ENCODE measurements at places on chromosomes 11 and 22.

DNA sequence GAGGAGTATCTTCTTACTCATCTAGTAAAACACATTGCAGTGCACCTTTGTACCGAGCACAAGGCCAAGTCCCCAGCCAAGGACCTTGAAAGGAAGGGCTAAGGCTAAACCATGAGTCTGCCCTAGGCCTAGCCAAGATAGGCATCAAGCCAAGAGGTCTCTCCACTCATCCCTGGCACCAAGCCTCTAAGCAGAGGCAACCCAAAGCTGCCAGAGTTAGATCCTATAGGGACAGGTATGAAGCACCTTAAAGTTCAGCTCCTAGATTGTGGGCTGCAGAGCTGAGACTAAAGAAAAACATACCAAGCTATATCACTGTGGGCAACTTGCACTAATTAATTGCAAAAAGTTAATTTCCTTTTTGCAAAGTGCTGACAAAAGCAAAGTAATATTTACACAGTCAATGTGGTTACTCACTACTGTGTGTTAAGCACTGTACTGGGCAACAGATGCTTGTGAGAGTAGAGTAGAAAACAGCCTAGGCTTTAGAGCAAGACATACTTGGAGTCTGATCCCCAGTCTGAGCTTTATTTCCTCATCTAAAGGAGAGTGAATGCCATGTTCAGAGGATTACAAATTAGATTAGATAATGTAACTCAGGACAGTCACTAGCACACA, 7.2 kb downstream of the COA4 start:
- peak; percentile 7 for DNase-seq

DNA sequence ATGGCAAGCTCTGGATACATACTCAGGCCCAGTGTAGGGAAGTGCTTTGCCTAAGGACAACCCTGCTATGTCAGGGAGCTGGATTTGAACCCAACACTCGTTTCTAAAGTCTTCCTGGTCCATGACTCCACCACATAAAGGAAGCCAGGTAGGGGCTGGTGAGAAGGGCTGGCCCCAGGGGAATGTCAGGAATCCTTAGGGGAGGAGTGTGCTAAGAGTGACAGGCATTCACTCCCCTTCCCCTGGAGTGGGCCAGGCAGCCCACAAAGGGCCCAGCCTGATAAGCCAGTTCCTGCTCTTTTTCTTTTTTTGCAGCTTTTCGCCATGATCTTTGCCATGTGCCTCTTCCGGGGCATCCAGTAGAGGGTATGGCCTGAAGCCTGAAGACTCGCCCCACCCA, 21.9 kb downstream of the TP53I11 start:
- DNase-seq, result no peak

GRCh38 chr11:119433358-119433725, 10.4 kb upstream of the THY1 start:
- DNase-seq, result no peak

- DNase-seq, result peak; percentile 71
Observed at GRCh38 chr11:125923012-125923579, 18.8 kb downstream of the DDX25 start.

- DNase-seq, result no peak
Observed at GRCh38 chr11:116642902-116643301, 129.9 kb downstream of the BUD13 start.

DNA sequence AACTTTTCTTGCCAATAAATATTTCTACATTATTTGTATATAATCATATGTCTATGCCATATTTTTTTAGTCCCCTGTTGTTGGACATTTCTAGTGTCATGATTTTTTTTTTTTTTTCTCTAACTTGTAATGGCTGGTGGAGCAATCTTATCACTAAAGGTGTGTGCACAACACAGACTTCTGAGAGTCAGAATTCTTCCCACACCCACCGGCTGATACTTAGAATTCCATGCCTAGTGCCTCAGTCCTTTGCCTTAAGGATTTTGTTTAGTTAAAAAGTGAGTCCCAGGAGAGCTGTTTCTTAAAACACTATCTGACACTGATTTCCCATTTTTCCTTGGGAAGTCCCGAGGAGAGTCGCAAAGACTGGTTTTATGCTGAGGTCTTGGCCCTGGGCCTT, 87.7 kb upstream of the BARX2 start:
- no peak for DNase-seq

GRCh38 chr11:131465746-131466145, 95.3 kb downstream of the NTM start:
- DNase-seq, result no peak

- DNase-seq, result no peak
Observed at GRCh38 chr11:57585301-57585700, 12.2 kb upstream of the SERPING1 start.

- no peak for DNase-seq
Observed at GRCh38 chr22:26199665-26200064, 30.4 kb downstream of the SEZ6L start.

DNA sequence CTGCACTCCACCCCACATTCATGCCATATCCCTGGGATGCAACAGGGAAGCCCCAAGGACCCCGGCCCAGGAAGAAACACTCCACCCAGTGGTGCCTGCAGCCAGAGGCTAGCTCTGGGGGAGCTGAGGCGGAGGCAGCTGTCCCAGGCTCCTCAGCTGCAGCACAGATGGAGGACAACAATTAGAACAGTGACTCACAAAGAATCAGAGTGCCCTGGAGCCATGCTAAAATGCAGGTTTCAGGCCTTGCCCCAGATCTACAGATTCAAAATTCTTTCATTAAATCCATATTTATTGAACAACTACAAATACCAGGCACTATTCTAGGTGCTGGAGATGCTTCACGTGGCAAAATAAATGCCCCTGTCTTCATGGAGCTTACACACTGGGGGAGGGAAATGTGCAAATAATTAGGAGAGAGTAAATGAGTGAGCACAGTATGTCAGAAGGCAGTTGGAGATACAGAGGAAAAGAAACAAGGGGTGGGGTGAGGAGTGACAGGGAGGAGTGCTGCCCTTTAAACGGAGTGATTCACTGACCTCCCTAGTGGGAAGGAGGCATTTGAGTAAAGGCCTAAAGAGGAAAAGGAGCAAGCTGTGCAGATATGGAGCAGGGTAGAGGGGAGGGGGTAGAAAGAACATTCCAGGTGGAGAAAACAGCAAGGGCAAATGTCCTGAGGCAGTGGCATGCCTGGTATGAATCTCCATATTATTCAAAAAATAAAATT, 73.3 kb upstream of the CSNK2A3 start:
- DNase-seq, result no peak

- peak; percentile 81 for DNase-seq
Observed at GRCh38 chr11:59102259-59102765, 4.7 kb upstream of the FAM111B start.

DNA sequence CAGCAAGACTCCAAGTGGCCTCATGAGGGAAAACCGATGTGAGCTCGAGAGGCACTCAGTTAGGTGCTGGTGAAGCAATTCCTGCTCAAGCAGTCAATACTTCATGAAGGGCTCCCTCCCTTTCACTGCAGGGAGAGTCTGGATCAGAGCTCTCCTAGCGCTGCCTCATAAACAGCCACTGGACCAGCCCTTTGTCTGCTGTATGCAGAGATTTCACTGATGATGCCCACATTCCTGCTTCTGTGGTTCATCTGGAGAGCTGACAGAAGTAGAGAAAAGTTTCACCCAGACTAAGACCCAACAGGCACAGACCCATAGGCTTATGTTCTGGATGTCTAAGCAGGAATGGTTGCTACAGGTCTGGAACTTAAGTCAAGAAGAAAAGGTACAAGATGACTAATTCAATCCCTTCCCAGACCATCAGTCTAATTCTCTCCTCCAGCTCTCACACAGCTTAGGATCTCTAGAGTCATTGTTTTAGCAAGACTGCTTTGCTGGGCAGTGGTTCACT, 4.0 kb downstream of the UCP2 start:
- DNase-seq, result no peak

GRCh38 chr11:111399187-111400031, 20.3 kb upstream of the POU2AF1 start:
- no peak for DNase-seq

DNA sequence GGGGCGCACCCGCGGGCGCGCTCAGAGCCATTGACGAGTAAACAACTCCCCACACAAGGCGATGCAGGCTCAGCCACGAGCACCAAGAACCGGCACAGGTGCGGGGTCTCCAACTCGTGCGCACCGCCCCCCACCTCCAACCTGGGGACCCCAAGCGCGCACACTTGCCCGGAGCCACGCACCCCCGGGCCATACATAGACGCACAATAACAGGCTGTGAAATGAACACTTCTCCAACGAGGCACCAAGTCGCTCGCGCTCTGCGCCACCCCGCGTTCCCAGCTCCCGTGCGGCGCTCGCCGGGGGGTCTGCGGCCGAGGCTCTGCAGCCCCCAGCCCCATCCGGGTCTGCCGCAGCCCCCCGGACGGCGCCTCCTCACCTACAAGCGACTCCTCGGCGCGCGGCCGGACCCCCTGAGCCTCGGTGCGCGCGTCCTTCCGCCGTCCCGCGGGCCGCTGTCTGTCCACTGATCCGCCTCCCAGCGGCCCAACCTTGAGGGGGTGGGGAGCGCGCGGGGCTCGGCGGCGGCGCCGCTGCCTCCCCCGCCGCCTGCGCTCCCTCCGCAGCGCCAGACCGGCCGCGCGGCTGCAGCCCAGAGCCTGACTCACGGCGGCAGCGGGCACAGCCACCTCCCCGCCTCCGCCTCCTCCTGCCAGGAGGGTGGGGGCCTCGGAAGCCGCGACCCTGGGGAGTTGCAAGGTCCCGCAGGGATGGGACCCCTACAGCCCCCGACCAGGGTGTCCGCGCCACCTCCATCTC, 1.6 kb downstream of the IFITM10 start:
- no peak for DNase-seq

DNA sequence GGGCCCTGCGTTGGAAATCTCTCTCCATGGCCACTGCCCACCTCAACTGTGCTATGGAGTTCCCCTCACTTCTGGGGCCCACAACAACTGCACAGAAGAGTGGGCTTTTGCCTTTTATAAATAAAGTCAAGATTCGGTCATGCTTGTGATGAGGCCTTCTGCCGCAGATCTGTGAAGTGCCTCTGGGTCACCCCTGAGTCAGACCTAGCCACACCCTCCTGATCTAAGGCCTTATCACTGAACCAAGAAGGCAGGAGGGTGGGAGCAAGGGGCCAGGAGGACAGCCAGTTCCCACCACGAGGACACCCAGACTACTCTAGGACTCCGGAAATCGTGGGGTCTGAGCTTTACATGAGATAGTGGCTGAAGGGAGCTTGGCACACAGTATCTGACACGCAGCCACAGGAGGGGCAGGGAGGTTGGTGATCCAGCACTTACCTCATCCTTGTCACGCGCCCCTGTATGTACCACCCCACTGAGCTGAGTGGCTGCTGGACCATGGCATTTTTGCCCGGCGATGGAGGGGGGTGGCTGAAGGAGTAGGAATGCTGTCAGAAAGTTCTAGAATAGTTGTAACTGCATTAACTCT, 115.7 kb downstream of the ABTB2 start:
- no peak for DNase-seq

GRCh38 chr11:15418921-15419320, 304.2 kb downstream of the INSC start:
- no peak for DNase-seq

GRCh38 chr11:64802370-64803157, 450 bp downstream of the MAP4K2 start:
- peak; percentile 53 for DNase-seq

- DNase-seq, result no peak
Observed at GRCh38 chr11:110712659-110713448, 617 bp upstream of the ARHGAP20 start.

DNA sequence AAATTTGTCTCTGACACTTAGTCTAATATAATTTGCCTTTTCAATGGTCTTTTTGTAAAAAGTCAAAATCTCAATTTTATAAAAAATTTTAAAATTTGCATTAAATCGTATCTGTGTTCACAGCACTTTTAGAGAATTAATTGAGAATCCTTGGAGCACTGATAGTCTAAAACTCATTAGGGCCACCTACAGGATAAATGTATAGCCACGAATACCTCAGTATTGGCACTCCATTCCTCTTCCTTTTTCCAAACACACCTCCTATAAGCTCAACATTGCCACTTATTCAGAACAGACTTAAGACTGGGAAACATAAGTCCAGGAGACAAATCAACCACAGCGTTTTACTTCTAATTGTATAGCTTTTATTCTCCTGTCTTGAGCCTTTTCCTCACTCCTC, 776.0 kb upstream of the ARHGAP42 start:
- no peak for DNase-seq

Measured in activated CD4-positive, alpha-beta T cell treated with anti-CD3 and anti-CD28 coated beads, Interleukin-2, Interleukin-6, amounts not matched to agents 100 ng/mL and 50 ng/mL, durations not matched to agents 16 hours and 8 hours (primary cell).